HAP-1 (cell line): ENCODE measurements at places on chromosomes 2 and 18.

- no peak for DNase-seq
These were observed 195.2 kb downstream of the FBXO15 start for GRCh38 chr18:73952296-73952946.

- no peak for DNase-seq
These were observed 1.9 kb upstream of the C1QL2 start for GRCh38 chr2:119160361-119160990.

DNA sequence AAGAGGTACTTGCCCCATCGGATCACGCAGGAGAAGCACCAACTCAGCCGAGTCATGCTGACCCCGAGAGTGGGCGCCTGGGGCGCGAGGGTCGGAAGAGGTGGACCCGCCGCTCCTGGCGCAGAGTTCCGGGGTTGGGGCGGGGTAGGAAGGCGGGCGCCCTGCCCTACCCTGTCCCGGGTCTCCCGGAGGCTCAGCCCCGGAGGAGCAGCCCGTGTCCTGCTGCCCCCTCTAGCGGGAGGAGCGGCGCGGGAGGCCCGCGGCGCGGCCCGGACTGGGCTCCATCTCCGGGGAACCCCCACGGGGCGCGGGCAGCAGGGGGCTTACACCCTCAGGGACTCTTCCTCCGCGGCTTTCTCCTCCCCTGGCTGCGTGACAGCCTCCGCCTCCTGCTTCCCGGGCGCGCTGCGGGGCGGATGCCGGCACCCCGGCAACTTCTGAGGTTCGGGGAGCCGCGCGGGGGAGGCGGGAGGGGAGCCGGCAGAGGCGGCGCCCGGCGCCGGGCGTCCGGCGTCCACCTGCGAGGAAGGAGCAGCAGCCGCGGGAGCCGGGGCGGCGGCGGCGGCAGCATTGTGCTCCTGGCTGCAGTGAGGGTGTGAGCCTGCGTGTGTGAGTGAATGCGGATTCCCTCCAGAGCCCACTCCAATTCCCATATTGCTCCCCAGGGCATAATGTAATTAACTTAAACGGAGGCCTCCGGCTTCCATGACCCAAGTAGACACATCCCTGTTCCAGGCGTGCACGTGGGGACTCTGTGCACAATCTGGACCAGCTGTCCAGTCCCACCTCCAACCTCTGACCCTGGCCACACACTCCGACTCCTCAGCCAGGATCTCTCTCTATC is 7.6 kb upstream of the TNS1 start:
- DNase-seq: peak; percentile 71

DNA sequence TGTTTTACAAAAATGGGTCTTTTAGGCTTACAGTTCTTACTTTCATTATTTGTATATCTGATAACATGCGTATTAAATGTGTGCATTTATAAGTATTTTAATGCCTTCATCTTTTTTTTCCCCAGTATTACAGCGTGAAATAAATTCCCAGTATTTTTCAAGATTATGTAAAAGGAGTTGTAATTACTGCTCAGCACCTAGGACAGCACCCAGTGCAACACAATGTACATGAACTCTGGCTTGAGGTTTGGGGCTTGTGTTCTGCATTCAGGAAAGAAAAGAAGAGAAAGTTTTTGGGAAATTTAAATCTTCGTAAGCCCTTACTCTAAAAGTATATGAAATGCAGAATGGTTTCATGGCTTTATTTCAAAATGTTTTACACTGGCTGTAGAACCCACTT is 16.7 kb downstream of the ZNF638 start:
- peak; percentile 50 for DNase-seq

- no peak for DNase-seq
These were observed 13.1 kb upstream of the RAB31 start for GRCh38 chr18:9694952-9695495.

GRCh38 chr18:28062443-28062842 is 114.5 kb downstream of the CDH2 start:
- no peak for DNase-seq

DNA sequence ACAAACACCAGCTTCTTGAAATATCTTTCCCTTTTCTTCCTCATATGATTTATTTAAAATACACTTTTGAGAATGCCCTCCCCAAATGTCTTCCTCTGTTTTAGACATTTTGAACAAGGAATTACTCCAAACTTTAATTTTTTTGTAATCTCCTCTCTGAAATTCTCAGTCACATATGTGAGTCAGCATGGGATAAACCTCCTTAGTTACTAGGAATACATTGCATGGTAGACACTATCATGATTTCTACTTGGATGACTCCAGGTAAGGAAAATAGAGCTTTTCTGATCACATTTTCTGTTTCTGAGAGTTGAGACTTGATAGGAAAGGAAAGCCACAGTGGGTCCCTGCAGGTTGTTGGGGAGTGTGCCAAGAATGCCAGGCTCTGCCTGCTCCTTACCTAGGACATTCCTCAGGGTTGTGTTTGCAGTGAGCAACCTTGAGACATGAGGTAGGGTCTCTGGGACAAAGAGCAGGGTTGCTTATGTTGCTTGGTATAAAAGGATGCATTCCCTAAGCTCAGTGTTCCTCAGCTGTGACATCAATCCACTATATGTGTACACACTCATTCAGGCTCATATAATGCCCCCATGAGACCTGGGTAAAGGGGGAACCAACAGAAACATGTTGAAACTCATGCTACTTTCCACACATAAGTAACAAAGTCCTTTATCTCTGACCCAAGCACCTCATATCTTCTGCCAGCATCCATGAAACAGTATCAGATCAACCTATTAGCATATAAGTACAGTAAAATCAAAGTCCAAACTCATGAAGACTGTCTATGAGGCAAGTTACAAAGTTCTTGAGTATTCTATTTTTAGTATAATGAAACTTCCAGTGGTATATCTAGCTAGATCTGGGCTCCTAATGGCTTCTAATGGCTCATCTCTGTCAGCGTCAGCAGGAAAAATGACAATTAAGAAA is 112.8 kb upstream of the SCN1A start:
- no peak for DNase-seq

GRCh38 chr2:199460846-199461710 is 3.3 kb upstream of the SATB2 start:
- no peak for DNase-seq

DNA sequence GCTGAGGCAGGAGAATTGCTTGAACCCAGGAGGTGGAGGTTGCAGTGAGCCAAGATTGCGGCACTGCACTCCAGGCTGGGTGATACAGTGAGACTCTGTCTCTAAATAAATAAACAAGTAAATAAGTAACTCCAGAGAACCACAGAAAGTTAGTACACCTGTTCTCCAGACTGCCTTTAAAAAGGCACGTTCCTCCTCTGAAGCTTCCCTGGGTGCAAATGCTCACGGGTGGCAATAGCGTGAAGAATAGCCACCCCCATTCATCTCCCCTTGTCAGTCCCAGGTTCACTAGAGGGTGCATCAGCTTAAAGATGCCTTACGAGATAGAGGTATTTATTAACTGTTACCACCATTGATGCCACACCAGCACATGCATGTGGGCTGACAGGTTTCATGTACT is 64.3 kb upstream of the RTN4 start:
- DNase-seq: no peak
